ENCODE measurements at places on chromosomes 12 and 14.
A peak's percentile ranks its signal among the peaks of the same experiment; 100 is the strongest.

DNA sequence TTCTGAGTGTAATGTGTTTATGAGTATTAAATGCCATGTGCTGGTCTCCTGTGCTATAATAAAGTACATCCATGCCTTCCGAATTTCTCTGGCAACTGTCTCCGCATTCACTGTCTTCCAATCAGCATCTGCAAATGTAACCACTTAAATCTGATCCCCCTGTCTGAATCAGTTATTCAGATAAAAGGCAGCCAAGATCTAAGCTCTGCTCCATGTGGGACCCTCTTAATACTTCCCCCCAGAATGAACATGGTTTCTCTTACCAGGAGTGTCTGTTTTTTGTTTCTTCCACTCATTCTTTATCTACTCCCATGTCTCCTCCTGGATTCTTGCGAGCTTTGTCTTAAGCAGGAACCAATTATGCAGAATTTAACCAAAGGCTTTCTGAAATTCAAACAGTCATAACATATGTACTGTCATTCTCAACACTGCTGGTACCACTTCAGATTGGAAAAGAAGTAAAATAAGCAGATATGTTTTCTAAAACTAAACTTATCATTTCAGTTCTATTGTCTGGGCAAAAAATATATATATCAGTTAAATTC is 996.7 kb upstream of the FLRT2 start:
- no peak for DNase-seq

GRCh38 chr12:5417500-5417899 is 14.4 kb upstream of the NTF3 start:
- DNase-seq = no peak

DNA sequence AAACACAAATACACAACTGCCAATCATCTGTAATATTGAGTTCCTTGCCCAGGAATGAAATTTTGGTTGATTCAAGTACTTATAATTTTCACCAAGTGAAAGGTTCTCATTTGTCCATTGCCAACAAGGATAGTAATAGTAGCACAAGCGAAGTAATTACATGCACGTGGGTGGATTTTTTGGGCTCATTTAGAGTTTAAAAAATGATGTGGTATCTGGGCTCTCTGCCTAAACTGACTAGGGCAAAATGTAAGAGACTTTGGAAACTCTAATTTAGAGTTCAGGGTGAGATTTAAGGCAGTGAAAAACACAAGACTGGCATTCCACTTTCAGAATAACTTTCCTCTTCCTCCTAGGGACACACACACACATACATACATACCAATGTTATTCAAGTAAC is 111.7 kb downstream of the MYRFL start:
- no peak for DNase-seq

DNA sequence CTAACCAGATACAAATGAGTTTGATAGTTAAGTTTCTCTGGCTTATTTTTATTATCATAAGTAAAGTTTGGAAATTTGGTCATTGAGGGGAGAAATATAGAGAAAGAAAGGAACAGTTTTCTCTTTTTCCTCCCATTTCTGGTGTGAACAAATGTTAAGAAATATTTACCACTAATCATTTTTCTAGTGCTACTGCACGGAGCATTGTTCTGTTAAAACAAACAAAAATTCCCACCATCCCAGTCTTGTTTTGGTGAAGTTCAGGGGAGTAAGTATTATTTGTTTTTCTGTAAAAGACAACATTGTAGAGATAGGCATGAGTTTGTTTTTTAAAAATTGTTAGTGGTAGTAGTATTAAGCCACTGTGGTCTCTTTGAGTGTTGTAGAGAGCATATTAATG is 135.3 kb downstream of the FGD4 start:
- DNase-seq = no peak

DNA sequence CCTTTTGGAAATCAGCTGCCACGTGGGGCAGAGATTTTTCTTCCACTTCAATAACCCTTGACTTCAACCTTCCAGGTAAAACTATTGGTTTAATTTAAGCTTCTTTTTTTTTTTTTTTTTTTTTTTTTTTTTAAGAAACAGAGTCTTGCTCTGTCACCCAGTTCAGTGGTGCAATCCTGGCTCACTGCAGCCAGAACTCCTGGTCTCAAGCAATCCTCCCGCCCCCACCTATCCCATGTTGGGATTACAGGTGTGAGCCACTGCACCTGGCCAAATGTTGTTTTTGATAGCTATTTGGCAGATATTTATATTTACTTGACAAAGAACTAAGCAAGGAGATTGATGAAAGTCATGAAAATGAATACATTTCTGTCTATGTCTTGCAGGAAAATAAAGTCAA is 65.1 kb downstream of the SINHCAF start:
- no peak for DNase-seq

DNA sequence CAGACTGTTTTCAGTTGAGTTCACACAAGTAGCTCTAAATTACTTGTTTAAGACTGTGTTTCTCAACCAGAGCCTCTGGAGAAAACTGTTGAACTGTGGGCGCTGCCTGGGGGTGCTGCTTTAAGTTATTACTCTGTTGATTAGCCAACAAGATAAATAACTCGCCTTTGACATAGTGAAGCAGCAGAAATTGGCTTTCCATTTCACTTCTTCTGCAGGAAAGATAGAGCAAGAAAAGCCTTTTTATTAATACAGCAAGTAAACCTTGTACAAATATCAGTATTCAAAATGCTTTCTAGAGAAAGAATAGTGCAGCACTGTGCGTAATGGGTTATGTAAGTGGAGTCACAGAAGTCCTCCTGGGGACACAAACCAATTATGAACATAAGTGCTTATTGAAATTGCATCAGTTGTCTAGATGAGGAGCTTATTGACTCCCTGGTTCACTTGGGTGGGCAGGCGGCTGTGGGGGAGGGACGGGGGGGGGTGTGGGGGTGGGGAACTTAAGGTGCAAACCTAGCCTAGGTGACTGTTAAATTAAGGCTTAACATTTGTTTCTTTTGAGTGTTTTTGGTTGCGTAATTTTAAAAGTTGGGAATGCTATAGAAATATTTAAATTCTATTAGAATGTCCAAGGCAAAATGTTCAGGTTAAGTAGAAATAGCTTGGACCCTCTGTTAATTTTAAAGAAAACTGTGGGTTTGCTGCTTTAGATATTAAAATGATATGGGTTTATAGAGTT is 6.3 kb downstream of the FRS2 start:
- no peak for DNase-seq

DNA sequence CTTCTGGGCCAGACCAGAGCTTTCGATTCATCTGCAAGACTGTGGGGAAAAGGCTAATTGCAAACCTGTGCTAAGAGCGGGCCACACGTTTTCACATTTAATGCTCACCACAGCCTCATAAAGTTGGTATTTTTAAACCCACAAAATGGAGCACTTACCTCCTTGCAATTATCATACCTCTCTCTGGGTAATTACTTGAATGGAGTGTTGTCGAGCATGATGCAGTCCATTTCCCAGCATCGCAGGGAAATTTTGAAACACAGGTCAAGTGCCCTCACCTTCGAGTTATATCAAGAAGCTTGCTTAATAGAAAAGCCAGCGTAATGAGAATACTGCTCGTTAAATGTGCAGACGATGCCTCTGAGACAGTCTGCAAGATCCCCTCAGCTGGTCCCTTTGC is 8.8 kb upstream of the IFI27L2 start:
- no peak for DNase-seq

DNA sequence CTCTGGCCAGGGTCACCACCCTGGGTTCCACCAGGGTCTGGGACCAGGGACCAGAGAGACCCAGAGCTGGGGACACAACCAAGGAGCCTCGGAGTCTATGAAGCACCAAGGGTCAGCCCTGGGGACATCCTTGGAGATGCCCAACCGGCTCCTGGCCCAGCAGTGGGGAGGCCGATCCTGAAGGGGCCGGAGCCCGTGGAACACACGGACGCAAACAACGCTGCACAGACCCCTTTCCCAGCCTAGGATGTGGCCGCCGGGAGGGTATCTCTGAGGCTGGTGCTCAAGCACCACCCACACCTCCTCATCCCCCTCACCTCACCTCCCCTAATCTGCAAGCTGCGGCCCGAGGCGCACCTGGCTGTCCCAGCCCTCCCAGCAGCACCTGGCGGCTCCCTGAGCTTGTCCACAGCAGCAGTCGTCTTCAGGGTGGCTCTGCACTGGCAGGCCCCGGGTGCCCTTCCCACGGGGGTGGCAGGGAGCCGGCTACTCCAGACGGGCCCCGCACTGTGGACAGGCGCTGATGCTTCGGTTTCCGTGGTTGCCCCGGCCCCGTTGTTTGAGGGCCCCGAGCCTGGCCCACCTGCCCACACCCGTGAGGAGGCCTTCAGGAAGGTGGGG is 146.8 kb upstream of the C14orf180 start:
- DNase-seq = no peak

DNA sequence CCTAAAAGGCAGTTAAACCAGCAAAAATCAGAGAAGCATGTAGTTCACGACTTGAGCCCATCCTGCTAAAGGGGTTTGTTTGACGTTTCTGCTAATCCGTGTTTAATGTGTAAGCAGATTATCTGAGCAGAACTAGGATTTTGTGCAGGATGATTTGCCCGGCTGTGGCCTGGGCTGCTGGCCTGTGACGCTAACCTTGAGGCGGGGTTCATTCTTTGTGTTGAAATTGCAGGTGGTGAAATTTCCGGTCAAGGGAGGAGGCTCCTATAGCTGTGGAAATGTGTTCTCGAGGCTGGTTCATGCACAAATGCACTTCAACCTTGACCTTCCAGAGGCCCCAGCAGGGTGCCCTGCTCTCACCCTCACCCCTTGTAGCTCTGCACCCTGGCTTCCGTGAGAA is 63.7 kb downstream of the SLC24A4 start:
- no peak for DNase-seq

GRCh38 chr12:49976557-49976956 is 3.8 kb downstream of the AQP6 start:
- DNase-seq = no peak

DNA sequence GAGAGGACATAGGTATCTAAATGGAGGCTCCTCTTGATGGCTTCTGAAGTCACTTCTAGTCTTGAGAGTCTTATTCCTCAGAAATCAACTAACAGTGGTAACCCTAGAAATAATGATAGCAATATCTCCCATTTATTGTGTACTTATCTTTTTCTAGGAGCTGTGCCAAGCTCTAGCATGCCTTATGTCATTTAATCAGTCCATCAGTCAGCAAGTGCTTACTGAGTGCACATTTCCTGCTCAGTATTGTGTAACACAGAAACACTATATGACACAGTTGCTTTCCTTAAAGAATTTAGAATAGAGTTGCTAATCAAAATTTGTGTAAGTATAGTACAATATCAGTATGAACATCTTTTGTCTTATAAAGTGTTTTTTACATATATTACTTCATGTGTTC is 36.6 kb downstream of the KRT76 start:
- DNase-seq = peak; percentile 13

DNA sequence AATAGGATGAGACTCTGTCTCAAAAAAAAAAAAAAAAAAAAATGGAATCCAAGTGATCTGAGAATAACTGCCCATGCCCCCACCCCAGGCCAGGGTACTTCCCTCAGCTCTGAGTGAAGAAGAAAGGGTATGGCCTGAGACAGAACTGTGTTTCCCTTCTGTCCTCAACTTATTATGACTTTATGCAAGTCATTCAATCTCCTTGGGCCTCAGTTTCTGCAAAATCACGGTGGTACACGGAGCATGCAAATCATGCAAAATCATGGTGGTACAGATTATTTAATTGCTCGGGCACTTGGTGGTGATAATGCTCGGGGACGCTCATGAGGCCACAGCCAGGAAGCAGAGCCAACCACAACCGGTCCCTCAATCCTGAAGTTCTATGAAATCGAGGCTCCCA is 56.5 kb upstream of the TBX3 start:
- DNase-seq = no peak

- no peak for DNase-seq
Observed at GRCh38 chr12:132114667-132115066, 29.5 kb downstream of the DDX51 start.

DNA sequence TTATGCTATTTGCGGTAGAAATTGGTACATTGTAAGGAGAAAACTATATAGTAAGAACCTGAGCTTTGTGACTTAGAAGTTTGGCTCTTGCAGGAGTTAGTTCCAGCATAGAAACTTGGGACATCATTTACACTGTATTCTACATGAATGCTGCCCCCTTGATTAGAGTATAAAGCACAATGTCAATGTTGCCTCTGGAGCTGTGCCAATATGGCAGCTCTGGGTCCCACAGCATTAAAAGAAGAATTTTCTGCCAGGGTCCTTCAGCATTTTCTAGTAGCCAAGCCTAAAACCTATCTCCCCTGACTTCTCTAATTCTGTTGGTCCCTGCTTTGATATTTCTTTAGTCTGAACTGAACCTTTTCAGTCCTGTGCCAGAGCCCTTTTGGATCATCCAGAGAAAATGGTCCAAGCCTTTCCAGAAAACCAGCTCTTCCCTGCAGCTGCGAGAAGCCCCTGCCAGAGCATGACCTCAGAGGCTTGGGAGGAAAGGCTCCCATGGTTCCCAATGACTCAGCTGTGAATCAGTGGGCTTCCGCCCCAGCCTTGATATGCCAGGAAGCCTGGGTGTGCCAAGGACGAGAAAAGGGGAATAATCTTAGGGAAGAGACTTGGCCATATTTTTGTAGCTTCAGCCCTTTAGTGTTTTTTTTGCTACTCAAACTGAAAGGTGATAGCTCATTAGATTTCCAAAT is 43.2 kb downstream of the PLEKHG7 start:
- no peak for DNase-seq

DNA sequence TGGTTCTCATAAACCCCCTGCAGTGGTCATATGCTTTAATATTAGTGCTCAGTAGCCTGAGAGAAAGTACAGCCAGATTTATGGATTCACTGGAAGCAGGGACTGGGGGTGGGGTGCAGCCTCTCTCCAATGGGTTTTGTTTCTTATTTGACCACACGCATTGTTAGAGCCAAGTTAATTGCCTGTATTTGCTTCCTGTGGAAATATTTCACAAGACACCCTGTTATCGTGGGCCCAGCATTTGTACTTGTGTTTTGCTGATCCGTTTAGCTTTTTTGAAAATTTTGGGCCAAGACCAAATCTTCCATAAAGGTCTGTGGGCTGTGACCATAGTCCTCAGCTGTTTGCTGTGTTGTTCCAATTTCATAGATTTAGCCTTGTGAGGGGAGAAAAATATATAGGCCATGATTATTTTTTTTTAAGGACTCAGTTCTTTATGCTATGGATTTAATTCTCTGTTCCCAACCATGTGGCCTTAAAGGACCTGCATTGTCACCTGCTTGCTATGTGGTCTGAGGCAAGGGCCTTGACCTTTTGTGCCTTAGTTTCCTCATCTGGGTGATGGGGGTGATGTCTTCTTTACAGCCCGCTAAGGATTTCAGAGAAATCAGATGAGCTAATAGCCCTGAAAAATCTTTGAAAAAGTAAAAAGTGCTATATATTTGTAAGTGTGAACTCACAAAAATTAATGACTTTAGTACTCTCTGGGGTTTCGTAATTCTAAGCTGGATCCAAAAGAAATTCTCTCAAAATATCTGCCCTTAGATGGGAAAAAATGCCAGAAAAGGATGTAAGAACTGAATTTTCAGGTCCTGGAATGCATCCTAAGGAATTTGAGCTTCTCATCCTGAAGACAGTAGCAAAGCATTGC is 370.2 kb downstream of the DPF3 start:
- no peak for DNase-seq

- no peak for DNase-seq
Observed at GRCh38 chr12:28129031-28129430, 61.2 kb upstream of the CCDC91 start.
